ENCODE measurements at places on chromosomes 11 and 22.
A peak's percentile ranks its signal among the peaks of the same experiment; 100 is the strongest.

GRCh38 chr11:77086521-77087472 is 15.8 kb upstream of the OMP start:
- no peak for DNase-seq

DNA sequence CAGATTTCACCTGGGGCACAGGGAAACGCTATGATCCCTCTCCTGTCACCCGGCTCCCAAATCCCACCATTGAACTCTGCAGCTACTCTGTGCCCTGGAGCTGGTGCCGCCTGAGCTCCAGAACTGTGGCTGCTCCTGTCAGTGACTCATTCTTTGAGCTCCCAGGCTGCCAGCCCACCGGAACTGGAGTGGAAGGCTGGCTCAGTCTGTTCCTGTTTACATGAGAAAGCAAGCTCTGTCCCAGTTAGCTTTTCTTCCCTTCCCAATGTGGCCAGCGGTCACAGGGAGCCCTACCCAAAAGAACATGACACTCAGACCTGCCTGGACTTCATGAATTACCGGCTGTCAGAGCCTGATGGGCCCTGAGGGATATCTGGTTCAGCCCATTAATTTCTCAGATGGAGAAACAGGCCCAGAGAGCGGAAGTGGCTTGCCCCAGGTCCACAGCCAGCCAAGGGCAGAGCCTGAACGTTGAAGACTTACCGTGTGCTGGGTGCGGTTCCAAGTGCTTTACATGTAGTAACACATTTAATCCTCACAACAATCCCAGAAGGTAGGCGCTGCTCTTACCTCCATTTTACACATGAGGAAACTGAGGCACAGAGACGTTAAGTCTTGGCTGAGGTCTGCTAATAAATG is 23.8 kb upstream of the IGSF22 start:
- no peak for DNase-seq

- DNase-seq, result no peak
These were observed 4.9 kb downstream of the MMP13 start for GRCh38 chr11:102950622-102951081.

- no peak for DNase-seq
These were observed 541.9 kb upstream of the ANO5 start for GRCh38 chr11:21650961-21651360.

DNA sequence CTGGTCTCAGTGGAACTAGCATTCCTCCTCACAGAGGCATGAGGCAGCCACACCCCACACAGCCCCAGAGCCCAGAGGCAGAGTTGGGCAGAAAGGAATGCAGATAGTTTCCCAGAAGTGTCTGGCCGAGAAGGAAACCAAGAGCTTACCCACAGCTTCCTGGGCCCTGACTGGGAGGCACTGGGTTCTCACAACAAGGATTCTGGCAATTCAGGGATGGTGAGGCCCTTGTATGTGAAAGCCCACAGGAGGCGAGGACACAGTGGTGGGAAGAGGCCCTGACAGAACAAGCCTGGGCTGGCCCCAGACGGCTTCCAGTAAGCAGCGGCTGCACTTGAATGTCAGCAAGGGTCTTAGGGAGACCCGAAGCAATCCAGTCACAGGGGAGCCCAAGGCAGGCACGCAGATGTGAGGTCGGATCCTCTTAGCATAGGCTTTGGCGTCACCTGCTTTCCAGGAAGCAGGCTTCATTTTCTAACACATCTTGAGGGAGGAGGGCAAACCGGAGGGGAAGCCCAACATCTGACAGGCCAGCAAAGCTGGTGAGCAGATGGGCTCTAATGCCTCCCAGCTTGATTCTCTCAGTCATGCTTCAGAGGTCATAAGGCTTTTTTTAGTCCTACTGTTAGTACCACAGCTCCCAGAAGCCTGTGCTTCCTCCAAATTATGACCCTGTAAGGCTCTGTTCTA is 78.3 kb upstream of the AKIP1 start:
- no peak for DNase-seq

DNA sequence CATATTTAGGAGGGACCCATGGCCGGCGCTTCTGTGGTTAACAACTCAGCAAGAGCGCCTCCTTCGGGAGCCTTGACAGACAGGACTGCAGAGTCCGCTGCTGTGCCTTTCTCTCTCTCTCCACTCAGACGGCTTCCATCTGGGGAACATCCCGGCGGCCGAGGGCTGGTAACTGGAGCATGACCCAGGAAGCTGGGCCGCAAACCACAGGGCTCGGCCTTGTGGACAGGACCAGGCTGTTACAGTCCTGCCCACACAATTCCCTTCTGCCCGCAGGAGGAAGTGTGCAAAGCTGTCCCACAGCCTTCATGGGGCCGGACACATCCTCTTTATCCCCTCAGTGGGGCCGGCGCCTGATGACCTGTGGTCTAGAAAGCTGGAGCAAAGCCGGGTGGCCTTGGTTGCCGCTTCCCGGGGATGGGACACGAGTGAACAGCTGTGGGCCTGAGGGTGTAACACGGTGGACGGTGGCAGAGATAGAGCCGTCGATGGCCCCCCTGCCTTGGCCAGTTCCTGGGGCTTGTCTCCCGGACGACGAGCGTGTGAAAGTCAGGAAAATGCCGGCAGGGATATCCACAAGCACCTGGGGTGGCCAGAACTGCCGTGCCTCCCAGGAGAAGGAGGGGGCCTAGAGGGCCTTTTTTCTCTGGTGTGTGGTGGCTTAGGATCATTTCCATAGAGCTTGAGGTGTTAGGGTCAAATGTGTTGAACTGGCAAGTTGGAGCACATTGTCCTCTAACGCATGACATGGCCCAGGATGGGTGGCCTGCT is 50.1 kb downstream of the FBLN1 start:
- no peak for DNase-seq

- DNase-seq, result no peak
These were observed 20.6 kb upstream of the TRIM44 start for GRCh38 chr11:35641964-35642363.

DNA sequence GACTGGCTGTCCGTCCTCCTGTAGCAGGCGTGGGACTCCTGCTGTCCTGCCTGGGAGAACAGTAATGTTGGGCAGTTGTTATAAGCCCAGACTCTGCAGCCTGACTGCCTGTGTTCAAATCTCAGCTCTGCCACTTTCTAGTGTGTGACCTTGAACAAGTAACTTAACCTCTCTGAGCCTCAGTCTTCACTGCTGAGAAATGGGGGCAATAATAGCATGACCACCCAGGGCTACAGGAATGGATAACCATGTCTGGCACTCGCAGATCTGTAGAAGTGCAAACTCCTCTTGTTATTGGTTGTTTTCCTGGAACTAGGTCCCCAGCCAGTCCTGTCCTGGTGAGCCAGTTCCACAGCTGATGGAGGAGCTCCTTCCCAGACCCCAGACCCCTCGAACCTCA is 69.7 kb downstream of the TP53I11 start:
- no peak for DNase-seq

- DNase-seq, result no peak
These were observed 17.2 kb downstream of the CBX7 start for GRCh38 chr22:39135092-39135896.

DNA sequence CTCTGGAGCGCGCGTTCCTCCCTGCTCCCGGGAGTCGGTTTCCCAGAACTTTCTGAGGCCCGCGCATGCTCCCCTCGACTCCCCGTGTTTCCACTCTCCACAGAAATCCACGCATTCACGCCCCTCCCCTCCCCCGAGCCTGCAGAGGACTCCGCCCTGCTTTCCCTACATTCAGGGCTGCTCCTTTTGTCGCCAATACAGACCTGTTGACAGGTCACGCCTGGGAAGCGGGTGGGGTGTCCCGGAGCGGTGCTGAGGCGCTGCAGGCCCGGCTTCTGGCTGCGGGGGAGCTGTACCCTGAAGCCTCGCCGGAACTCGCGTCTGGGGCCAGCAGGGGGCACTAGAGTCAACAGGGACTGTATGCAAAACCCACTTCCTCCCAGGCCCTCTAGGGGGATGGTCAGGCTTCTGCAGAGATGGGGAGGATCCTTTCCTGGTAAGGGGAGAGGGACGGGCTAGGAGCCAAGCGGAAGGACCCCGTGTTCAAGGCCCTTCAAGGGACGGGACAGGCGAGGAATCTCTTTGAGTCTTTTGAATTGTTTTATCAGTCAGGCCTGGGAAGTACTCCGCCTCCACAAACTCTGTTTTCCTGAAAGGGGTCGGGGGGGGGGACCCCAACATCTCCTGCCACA is at the start of gene PRAME:
Gene PRAME (minus strand): TSS at position 294 of the 632 bp plus-strand sequence. CDS start 2,433 bp downstream, outside the sequence.
- DNase-seq, result peak; percentile 29

DNA sequence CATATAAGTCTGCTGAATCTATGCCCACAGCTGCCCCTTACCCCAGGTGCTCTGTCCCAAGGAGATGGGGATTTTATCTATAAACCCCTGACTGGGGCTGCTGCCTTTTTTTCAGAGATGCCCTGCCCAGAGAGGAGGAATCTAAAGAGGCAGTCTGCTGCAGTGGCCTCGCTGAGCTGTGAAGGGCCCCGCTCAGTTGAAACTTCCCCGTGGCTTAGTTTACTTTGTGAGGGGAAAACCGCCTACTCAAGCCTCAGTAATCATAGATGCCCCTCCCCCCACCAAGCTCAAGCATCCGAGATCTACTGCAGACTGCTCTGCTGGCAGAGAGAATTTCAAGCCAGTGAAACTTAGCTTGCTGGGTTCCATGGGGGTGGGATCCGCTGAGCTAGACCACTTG is 7.4 kb upstream of the SCGB1D4 start:
- no peak for DNase-seq

DNA sequence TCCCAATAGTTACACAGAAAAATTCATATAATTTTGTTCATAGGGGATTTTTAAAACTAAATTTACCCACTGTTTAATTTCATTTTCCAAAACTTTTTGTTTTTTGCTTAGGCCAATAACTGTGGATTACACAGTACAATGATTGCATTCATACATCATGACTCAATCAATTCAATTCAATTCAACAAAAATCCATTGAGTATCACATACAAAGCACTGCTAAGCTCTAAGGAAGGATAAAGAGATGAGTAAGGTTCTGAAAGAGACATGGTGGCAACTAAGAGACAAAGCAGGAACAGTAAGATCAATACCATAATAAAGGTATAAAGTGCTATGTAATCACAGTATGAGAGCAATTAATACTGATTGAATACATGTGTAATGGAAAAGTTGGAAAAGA is 9.4 kb upstream of the LAYN start:
- no peak for DNase-seq

- DNase-seq, result no peak
These were observed 382.1 kb downstream of the MN1 start for GRCh38 chr22:27419473-27419872.

DNA sequence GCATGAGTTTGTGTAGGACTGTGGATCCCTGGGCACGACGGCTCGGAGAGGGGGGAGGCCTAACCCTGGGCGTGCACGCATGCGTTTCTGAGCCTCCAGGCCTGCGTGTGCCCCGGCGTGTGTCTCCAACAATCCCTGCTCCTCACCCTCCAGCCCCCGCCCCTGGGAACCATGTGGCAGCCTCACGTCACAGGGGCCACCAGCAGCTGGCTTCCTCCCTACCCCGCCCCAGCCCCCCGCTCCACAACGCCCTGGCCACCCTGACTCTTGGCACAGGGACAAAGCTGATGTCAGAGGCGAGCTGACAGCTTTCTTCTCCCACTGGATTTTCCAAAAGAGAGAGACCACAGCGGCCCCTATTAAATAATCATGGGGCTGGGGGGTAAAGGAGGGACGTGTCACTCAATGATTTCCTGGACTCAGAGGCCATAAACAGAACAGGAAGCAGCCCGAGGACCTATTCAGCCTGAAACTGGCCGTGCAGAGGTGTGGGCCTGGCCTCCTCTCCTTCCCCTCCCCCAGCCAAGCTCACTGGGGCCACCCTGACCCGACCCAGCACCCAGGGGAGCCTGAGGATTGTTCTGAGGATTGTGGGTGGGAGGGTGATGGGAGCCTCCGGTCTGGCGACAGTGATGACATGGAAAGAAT is 6.8 kb upstream of the LIF start:
- no peak for DNase-seq

- DNase-seq, result no peak
These were observed 163.6 kb downstream of the NTM start for GRCh38 chr11:131533998-131534397.

- DNase-seq, result no peak
These were observed 125.2 kb upstream of the SYT13 start for GRCh38 chr11:45411228-45411946.
